ENCODE measurements at places on chromosomes 7 and 10.

DNA sequence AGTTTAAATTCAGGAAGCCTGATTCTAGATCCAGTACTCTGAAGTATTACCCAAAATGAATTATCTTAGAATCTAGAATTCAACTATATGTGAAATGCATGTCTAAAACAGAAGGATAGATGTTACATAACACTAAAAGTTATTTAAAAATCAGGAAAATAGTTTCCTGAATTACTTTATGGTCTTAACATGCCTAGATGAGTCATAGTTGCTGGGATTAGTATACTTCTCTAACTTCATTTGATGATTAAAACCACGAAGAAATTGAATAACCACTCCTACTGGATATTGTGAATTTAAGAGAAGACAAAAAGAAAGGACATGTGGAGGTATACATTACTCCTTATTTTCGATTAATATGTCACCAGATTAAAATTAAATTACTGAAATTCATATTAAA is 65.5 kb downstream of the ATAD1 start:
- DNase-seq: no peak

GRCh38 chr10:131553581-131553980 is 242.1 kb upstream of the TCERG1L start:
- DNase-seq: no peak

- no peak for DNase-seq
These were observed 7.3 kb downstream of the FLNC start for GRCh38 chr7:128837521-128837921.

GRCh38 chr10:18610517-18610916 is 40.9 kb downstream of the NSUN6 start:
- DNase-seq: no peak

DNA sequence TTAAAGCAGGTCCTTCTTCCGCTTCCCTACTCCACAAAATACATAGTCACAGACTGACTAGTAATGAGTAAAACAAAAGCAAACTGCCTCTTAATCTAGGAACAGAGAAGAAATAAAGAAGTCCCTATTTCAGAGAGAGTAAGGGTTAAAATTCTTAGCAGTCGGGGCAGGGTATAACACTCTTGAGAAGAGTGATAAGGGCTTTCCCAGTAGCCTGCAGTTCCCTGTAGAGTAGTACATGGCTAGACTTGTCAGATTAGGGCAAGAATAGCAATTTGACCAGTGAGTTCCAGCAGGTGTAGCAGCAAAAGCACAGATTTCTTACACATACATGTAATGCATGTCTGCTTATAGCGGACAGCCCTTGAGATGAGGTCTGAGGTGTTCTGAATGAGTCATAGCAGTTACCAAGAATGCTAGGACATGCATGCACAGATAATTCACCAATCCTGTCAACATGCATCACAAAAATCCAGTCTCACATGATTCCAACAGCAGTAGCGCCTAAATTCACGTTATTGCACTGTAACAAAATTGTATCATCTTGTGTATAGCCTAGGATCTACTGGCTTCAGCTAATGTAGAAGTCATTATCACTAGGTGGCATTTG is 40.7 kb downstream of the BTRC start:
- DNase-seq: no peak
